HuH-7 (cell line): ENCODE measurements at places on chromosomes 5 and 9.

GRCh38 chr5:149993471-149993870, 7.0 kb downstream of the TIGD6 start:
- DNase-seq = no peak

- DNase-seq = no peak
Measured at GRCh38 chr9:12859704-12860251, 85.0 kb downstream of the LURAP1L start.

DNA sequence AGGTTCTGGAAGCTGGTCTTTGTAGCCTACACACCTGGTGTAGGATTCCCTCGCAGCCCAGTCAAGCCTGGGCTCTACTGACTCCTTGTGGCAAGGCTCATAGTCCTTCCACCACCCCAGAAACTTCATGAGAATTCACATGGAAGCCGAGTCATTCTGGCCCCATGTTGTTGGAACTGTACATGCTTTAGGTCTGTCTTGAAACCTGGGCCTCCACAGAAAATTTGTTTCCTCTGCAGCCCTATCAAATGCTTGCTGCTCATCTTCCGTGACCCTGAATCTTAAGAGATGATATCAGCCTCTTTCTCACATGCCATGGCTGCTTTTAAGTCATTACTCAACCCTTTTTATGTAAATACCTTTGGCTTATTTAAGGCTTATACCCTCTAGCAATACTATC, 113.4 kb upstream of the GRHPR start:
- DNase-seq = peak; percentile 22

DNA sequence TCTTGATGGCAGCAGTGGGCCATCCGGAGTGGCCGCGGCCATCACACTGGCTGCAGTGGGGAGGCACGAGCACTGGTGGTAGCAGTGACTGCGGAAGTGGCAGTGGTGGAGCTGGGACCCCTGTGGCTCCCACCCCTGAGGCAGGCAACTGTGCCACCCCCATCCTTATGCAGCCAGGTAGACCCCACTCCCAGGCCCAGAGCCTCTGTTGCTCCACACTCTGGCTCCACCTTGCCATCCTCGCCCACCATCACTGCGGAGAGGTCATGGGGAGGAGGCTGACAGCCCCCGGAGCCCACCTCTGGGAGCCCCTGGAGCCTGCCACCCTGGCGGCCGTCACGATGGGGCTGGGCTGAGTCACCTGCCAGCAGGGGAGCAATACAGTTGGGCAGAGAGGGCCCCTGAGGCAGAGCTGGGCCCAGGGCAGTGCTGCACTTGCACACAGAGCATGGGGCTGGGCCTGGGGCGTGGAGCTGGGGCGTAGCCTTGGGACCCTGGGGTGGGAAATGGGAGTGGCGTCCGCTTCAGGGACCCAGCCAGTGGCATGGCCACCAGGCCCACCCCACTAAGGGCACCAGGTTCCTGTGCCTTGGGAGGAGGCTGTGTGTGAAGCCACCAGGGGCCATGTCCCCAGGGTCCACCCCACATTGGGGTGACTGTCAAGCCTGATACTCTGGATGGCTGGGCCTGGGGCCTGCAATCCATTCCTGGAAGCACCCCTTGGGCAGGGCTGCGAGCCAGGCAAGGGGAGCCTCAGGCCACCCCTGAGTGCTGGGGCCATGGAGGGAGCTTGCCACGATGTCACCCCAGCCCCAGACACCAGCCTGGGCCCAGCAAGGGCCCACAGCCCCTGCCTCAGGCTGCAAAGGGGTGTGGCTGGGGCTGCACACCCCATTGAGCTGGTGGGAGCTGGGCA, 7.7 kb downstream of the AMBP start:
- no peak for DNase-seq

DNA sequence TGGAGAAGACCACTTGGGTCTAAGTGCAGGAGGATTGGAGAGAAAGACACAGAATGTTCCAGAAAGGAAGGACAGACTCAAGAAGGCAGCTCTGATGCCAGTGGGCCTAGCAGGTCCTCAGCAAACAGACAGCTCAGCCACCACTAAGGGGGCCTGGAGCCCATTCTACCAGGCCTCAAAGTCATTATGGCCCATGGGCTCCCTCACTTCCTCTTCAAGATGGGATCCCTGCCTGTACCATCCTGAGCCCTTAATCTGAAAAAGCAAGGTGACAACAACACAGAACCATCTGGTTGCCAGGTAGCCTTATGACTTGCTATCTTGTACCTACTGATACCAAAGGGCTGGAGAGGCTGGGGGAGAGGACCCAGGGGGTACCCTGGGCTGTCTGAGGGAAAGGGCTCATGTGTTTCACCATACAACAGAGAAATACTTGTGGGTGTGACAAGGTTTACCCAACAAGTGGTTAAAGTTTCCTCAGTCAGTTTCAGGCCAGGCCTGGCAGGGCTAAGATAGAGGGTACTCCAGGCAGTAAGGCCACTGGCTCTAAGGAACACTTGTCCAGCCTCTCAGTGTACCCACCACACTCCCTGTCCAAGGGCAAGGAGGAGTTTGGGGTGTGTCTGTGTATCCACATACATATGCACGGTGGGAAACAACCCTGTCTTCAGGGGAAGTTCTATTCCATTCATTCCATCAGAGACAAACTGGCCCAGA, 30.7 kb downstream of the TCF7 start:
- DNase-seq = no peak

DNA sequence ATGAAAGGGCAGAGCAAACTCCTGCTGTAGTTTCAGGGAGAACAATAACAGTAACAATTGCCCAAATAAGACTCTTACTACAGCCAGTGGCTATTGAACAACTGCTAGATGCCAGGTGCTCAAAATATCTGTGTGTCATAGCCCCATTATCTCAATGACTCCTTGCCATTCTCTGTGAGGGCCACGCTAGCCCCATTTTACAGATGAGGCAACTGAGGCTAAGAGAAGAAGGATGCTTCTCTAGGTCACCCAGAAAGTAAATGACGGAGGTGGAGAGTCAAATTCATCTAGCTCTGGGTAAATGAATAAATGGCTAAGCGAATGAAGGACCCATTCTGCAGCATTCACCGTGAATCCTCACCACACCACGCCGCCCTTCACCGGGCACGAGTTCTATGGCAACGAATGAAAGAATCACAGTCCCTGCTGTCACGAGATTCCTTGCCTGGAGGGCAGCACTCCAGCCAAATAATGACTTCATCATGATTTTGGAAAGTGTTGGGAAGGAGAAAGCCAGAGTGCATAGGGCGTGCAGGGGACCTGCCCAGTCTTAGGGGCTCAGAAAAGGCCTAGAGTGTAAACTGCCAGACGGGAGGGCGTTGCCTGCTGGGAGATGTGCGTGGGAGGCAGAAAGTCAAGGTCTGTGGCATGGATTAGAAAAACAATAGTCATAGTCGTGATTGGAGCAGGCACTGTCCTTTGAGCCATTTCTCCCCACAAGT, 147.2 kb downstream of the C9orf50 start:
- no peak for DNase-seq

DNA sequence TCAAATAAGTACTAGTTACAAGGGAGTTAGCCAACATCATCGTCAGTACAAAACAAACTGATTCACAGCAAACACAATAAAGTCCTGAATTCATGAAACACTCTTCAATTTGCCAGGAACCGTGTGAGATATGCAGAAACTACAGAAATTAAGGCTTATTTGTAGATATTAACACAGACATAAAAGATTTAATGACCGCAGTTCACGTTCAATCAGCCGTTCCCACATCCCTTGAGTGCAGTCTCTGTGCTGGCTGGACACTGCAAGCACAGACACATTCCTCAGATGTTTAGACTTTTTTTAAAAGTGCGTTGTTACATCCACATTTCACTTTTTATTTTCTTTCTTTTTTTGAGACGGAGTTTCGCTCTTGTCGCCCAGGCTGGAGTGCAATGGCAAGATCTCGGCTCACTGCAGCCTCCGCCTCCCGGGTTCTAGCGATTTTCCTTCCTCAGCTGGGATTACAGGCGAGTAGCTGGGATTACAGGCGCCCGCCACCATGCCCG, 566 bp upstream of the CEP78 start:
- DNase-seq = no peak

DNA sequence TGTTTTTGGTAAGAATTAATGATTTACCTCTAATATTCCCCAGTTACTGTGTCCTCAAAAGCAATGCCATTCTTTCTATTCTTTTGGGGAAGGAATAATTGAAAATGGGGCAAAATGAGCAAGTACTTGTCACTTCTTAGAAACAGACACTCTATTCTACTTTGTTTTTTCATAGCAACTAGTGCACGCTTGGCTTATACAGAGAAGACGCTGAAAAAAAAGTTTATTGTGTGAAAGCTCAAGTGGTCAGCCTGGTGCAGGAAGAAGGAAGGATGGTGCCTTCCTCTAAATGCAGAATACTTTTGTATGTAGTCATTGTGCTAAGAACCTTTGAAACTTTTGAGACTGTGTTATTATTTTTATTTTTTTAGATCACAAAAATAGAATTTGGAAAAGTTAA, 29.6 kb downstream of the ANKDD1B start:
- no peak for DNase-seq

DNA sequence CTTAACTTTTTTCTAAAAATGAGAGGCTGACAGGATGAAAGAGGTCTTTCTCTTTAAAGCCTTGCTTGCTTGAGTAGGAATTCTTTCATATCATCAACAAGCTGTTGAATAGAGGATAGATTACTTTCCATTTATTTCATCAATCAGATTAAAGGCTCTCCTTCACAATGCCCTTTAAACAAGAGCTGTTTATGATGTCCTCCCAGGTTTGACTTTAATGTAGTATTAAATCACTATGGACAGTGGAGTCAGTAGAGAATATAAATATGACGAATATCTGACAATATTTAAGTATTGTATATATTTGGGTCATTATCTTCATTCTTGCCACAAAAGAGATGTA, 282.0 kb downstream of the ISL1 start:
- DNase-seq = no peak

- no peak for DNase-seq
Measured at GRCh38 chr5:86929123-86929766, 311.5 kb downstream of the COX7C start.

DNA sequence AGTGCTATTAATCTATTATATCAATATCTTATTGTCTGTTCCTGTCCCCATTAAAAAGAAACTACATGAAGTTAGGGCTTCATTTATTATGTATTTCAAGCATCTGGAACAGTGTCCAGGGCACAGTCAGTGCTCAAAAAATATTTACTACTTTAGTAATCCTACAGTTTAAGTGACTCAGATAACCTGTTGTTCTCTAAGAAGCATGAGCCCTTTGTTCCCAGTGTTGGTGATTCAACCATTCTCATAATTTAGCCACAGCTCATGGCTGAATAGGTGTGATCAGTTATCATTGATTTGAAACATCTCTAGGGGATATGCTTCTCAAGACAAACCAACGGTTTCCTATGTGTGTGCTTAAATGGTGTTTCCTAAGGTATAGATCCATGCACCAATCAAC, 292.7 kb downstream of the TMEM167A start:
- no peak for DNase-seq

- DNase-seq = no peak
Measured at GRCh38 chr9:35424356-35425352, 65.3 kb upstream of the RUSC2 start.

DNA sequence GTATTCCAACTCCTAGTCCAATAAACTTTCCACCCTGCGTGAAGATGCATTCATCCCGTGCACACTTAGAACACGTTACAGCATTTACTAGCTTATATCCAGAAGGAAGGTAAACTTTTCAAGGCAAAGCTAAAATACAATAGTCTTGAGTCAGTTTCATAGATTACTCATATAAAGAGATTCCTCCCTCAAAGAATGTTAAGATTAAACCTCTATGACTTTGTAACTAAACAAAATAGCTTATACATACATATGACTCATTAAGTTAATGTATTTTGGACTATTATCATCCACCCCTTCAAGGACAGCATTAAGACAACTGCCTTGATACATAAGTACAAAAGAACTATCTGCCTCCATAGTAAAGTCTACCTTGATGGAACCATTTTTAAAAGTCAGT, 36.1 kb downstream of the TLE1 start:
- no peak for DNase-seq

DNA sequence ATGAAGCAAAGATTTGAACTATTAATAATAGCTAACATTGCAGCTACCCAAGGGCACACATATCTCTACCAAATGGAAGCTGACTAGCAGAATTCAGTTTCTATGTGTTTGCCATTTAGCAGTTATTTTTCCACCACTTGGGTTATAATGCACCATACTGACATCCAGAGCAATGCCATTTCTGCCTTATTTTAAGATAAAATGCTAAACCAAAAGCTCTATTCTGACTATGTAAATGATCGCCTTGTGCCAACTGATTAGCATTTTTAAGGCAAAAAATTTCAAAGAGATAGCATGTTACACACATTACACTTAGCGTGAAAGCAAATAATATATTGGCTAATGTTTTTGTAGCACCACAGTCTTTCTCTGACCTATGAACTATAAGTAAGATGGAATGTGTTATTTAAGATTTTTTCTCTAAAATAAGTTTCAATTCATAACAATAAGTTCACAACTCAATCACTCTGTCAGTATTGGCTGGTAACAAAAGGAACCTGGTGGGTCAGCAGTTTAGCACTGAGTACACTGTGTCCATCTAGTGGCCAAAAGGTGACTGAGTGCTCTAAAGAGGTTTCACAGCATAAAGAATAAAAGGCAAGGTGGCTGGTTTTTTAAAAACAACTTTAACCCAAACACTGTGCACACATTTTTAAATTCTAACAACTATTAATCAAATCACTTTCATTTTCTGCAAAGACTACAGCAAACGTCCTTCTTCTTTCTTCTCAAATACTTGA, 443.5 kb downstream of the PDE4D start:
- peak; percentile 5 for DNase-seq

DNA sequence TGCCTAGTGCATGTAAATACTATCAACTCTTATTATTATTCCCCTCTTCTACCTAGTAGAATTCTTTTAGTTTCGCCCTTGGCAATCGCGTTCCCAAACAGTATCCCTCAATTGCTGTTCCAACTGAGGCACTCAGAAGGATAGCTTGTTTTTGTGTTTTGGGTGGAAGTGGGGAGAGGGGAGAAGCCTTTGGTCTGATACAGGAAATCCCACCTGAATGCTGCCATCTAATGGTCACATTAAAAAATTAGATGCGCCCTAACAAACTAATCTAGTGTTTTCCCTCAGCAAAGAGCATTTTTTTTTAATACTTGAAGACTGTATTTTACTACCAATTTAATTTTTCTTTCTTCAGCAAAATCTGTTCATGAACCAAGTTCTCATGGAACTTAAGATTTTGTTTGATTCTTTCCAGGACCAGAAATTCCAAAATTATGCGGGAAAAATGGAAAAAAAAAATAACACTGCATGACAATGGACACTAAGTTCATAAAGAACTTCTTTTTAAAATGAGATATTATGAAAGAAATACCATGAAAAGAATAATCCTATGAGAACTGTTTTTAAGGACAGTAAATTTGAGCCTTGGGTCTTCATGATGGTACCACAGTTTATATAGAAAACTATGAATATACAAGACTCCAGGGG, 22.2 kb upstream of the GLDC start:
- DNase-seq = no peak

- no peak for DNase-seq
Measured at GRCh38 chr5:40191150-40191549, 488.6 kb upstream of the PTGER4 start.

GRCh38 chr9:89497978-89498851, at the start of gene SEMA4D:
Gene SEMA4D (minus strand): TSS chr9:89498113. CDS start chr9:89405456, 92,657 bp downstream.
- DNase-seq = no peak
